Stimulated activated CD8-positive, alpha-beta memory T cell treated with anti-CD3 and anti-CD28 coated beads, Interleukin-7, amount 100 ng/mL, for 48 hours (primary cell): ENCODE measurements at places on chromosomes 12 and 14.

- no peak for DNase-seq
Observed at GRCh38 chr12:26791301-26791791, 41.6 kb downstream of the ITPR2 start.

GRCh38 chr14:68863610-68864360, 70.9 kb upstream of the ZFP36L1 start:
- no peak for DNase-seq

DNA sequence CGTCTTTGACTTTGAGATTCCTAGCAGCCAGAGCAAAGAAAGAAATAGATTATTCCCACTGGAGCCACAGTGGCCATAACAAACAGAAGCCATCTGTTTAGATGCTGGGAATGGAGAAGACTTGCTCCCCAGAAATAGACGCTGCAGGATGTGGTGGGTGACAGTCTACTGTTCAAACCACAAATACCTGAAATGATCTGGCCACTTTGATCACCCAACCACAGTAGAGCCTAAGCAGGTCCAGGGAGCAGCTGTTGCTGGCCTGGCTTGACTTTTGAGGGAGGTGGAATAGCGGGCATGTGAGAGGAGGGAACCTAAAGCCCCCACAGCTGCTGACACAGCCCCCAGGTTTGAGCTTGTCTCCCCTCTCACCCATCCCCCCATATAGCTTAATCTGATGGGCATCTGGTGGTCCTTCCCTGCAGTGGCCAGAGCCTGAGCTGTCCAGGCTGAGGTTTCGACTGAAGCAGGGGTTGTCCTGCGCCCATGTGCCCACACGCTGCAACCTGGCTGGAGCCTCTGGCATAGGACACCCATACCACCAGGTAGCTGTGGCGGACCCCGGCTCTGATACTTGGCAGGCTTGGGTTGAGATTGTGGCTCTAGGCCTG, 38.7 kb downstream of the SH2B3 start:
- no peak for DNase-seq

GRCh38 chr12:114976372-114976771, 292.4 kb upstream of the TBX3 start:
- DNase-seq, result no peak

DNA sequence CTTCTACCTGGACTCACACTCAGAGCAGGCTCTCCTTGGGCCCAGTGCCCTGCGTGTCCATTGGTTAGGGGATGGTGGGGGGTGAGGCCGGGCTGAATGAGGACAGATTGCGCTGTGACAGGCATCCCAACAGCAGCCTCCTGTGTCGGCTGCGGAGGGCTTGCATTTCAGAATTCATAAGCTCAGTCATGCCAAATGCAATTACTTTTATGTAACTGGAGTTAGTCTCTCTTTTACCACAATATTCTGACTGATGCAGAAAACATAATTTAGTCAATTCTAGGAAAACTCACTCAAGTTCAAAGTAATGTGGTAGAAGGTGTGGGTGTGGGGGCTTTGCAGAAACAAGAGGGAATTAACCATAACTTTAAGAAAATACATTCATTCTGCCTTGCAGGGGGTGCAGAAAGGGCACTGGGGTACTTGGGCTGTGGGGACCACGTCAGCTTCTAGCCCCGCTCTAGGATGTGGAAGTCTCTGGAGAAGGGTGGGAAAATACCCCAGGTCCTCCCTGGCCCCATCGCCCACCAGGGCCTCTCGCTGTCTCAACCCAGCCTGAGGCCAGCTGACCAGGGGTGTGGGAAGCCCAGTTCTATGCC, 257.7 kb downstream of the ADGRD1 start:
- no peak for DNase-seq

GRCh38 chr14:58733451-58734208, 95.9 kb downstream of the DACT1 start:
- no peak for DNase-seq

DNA sequence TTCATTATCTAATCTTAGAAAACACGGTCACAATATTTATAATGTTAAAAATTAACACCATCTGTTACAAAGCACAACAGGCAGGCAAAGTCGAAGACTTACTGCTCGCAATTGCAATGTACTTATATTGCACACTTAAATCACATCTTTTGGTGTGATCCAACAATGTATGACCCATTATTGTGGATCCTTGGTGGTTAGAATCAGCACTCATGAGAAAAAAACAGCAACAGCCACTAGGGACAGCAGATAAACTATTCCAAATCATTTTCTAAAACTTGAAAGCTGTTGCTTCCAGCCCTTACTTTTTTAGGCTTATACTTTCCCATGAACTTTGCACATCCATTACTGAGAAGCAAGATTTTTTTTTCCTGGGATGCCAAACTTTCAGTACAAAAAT, 20.4 kb downstream of the COX16 start:
- no peak for DNase-seq

DNA sequence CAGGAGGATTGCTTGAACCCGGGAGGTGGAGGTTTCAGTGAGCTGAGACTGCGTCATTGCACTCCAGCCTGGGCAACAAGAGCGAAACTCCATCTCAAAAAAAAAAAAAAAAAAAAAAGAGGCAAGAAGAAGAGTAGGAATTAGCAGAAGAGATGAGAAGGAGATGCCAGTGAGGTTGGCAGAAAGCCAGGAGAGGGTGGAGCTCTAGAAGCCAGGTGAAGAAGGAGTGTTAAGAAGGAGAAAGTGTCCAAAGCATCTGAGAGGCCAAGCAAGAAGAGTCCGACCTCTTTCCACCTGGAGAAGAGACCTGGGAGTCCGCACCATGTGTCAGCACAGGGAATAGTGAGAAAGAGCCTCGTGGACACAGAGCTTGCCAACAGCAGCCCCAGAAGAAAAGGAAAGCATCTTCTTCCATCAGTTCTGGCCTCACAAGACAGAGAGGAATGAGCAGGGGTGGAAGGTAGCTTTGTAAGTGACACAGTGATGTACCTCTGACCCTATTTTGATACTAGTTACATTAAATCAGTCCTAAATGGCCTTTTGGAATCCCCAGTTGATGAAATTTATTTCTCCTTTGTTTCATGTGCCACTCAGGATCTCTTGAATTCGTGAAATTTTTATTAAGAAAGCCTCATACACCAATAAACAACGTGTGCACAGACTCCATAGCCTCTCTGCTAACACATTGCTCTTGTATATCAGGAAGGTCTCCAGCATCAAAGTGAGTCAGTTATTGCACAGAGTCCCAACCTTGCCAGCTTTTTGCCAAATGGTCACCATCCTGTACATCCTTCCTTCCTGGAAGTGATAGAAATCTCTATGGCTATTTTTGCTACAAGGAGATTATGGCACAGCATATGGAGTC, 70.6 kb downstream of the SAMD4A start:
- no peak for DNase-seq

DNA sequence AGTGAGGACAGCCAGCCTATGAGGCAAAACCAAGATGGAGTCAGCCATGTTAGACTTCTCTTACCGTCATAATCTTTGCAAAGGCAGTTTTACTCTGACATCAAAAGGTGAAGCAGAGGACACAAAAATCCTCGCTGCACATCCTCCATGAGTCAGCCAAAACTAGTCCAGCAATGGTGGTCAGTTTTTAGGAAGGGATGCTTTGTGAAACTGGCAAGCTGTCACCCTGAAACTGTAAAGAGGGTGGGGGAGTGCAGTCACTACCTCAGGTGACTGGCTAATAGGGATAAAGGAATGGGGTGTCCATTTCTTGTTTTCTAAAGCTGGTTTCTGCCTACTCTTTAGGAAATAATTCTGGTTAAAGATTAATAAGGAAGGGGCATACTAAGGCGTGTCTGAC, 5.4 kb upstream of the CIPC start:
- no peak for DNase-seq

GRCh38 chr14:64569138-64569631, 19.4 kb downstream of the PPP1R36 start:
- no peak for DNase-seq

- DNase-seq, result no peak
Observed at GRCh38 chr12:130303781-130304180, 33.9 kb upstream of the PIWIL1 start.

DNA sequence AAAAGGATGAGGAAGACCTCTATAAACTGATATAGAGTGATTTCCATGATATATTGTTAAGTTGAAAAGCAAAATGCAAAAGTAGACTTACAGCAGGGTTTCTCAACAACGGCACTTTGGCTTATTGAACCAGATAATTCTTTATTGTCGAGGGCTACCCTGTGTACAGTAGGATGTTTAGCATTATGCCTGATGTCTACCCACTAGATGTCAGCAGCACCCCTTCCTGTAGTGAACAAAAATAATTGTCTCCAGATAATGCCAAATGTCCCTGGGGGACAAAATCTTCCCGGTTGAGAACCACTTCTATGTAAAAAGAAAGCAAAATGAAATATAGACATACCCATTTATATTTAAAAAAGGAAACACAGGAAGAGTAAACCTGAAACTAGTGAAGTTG, 32.4 kb downstream of the ABCD2 start:
- no peak for DNase-seq

GRCh38 chr14:56874375-56874774, 64.1 kb upstream of the OTX2 start:
- no peak for DNase-seq

DNA sequence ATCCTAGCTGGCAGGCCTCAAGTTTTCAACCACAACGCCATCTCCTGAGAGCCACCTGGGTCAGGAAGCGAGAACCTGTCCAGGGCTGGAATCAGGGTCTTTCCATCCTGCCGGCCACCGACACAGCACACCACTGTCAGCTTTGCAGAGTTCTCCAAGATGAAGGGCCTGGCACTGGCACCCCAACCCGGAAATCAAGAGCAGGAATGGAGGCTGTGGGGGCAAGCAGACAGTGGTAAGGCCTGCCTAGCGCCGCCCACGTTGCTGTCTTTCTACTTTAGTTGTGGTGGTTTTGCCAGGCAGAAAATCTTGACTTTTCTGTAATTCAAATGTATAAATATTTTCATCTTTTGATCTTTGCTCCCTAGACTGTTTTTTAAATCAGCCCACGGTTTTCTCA, 90.7 kb downstream of the ITPK1 start:
- no peak for DNase-seq

DNA sequence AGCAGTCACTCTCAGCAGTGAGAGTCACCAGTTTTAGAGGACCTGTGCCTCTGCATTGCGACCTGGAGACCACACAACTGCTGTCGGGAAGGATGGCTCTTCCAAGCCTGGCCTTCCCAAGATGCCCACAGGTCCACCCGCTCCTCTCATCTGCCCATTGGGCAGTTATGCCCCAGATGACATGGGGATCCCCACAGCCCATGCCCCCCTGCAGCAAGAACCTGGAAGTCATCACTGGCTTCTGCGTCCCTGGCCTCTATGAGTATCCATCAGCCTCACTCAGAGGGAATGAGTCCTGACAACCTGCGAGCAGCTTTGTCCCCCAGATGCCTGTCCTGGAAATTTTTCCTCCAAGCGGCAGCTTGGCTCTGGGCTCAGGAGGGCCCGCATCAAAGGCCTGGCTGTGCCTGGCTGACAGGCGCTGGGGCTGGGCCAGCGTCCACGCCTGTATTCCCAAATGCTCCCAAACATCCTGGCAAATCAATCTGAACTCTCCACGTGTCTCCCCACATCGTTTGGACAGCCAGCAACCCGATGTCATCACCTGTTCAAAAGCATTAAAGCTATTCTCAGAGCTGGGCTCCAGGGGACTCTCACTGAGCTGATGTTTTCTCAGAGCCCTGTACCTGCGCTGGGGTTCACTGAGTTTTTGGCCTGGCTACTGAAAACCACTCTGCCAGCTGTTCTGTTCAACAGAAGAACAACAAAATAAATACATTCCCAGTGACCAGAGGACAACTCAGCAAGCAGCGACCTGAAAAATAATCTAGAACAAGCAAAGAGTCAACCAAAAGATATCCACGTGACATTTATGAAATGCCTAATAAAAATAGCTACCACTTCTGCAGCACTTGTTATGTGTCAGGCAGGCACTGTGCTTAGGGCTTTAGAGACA, 57.8 kb downstream of the CLMN start:
- DNase-seq, result no peak

DNA sequence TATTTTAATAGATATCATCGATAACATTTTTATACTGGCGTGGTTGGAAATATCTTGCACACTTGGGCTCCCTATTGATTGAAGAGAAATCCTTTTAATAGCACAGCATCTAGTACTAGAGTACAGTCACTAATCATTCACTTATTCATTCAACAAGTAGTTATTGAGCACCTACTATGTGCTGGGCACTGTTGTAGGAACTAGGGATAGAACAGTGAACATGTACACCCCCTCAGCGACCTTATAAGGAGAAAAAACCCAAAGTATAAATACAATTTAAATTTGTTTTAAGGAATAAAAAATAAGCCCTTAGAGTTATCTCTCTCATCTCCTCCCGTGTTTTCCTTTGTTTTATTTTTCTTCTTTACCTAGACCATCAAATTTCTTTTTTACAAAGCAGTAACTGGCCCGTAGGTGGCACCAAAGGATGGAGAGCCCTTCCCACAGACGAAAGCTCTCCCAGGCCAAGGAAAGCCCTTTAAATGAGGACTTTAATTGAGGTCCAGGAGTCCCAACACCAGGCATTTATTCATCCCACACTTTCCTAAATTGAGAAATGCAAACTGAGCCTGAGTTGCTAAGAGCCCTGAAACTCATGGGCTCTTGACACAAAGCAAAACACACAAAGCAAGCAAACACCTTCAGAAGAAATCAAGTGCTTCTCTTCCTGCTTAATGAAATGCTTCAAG, 29.0 kb downstream of the PEBP1 start:
- DNase-seq, result no peak
